ENCODE measurements at places on chromosomes 3 and 15. TPM values are rescaled to one million over a fixed set of nuclear protein-coding genes. Genes with fewer than 3 reads are reported as not detected.

The SLC2A2 gene
- total RNA-seq, result not detected

- no peak for DNase-seq
Measured at GRCh38 chr3:139654637-139655365, 23.0 kb downstream of the NMNAT3 start.

The HHATL gene
- total RNA-seq, result not detected

The SCN5A gene
- total RNA-seq, result 0.18 TPM
